Activated naive CD8-positive, alpha-beta T cell treated with anti-CD3 and anti-CD28 coated beads, Interleukin-2, amount 50 U/mL, for 16 hours (primary cell): ENCODE measurements at places on chromosomes 1 and 21.

DNA sequence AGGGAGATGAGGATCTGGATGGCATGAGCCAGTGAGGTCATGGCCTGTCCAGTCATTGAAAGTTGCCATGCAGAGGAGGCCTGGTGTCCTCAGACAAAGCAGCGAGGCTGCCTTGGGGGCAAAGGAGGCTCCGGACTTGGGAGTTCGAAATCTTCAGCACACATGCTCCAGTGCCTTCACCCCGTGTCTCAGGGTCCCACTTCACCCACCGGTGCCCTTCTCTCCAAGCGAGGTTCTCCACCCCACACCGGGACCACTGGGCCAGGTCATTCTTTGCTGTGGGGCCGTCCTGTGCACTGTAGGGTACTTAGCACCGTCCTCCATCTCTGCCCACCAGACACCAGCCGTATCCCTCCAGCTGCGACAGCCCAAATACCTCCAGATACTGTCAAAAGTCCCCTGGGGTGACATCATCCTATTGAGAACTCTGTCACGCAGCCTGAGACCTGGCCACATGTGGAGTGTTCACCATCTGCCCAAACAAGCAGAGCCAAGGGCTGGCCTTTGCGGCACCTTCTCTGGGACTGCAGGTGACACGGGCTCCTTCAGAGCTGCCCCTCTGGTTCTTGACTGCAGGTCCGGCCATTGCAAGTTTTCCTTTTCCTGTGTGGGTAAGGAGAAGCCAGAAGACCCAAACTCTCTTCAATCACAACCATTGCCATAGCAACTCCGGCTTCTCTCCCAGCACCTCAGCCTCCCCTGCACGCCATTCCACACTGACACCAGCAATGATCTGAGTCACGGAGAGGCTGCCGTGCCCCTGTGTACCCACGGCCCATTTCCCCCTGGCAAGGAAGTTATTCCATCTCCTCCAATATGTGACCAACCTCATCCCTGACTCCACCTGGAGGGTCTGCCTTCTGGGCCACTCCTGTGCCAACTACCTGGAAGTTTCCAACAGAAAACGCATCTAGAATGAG is 20.4 kb upstream of the PDE9A start:
- DNase-seq = no peak

GRCh38 chr1:73998348-73998959 is 199.5 kb downstream of the LRRIQ3 start:
- no peak for DNase-seq

DNA sequence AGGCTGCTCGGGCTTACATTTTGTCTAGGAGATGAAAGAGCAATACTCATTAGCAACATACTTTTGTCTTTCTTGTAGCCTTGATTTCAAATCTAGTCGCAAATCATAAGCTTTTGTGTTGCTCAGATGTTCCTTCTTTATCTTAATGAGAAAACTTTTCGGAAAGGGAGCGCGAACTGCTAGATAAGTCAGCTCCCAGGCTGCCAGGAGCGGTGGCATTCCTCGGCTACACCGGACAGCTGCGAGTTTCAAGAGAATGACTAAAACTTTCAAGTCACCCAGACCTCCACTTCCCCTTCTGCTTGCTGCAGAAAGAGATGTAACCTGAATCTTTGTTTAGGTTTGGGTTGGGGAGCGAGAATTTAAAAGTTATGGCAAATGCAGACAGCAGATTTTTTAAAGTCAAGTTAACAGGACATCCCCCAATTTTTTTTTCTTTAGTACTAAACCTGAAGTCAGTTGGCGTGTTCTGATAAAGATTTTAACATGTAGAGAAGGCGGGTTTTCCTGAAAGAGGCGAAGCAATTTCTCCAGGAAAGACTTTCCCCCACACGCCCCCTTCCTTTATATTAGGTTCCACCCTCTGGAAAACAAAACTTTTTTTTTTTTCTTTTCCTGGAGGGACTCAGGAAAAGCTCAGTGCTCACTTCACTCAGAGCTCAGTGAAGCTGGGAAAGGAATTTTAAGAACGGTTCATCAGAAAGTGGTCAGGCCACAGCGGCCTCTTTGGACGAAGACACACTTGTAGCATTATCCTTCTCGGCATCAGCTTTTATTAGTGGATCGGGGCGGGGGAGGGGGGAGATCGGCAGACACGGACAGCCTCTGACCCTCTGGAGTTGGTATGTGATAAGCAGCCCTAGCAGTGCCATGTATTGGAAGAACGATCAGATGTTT is at the start of gene LHX8:
Gene LHX8, plus strand, starts transcription at position 639 of the 897 bp plus-strand sequence. CDS start 2,227 bp downstream, outside the sequence.
- DNase-seq = no peak

GRCh38 chr21:42539931-42540343 is 26.3 kb downstream of the SLC37A1 start:
- DNase-seq = no peak

DNA sequence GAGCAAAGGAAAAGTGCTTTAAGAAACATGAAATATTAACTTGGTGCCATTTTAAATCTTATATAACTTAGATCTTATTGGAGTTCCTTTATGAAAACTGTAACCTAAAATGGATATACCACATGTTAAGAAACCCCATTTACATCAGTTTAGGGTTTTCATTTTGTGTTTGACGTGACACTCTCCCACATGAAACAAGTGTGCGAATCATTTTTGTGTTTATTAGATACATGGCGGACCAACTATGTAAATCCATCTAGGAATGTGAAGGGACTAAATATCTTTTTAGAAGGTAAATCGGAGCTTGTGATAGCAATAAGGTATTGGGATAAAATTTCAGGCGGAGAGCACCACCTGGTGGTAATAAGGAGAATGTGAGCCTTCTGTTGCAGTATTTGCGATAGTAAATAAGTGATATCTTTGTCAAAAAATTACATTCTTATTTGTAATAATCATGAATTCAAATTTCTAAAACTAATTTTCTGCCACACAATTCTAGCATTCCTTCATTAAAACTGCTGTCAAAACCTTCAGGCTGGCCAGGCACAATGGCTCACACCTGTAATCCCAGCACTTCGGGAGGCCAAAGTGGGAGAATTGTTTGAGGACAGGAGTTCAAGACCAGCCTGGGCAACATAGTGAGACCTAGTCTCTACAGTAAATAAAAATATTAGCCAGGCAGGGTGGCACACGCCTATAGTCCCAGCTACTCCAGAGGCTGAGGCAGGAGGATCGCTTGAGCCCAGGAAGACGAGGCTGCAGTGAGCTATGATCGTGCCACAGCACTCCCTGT is 31.3 kb downstream of the SMAP2 start:
- DNase-seq = no peak

- no peak for DNase-seq
Observed at GRCh38 chr1:97084546-97084945, 363.0 kb downstream of the PTBP2 start.

DNA sequence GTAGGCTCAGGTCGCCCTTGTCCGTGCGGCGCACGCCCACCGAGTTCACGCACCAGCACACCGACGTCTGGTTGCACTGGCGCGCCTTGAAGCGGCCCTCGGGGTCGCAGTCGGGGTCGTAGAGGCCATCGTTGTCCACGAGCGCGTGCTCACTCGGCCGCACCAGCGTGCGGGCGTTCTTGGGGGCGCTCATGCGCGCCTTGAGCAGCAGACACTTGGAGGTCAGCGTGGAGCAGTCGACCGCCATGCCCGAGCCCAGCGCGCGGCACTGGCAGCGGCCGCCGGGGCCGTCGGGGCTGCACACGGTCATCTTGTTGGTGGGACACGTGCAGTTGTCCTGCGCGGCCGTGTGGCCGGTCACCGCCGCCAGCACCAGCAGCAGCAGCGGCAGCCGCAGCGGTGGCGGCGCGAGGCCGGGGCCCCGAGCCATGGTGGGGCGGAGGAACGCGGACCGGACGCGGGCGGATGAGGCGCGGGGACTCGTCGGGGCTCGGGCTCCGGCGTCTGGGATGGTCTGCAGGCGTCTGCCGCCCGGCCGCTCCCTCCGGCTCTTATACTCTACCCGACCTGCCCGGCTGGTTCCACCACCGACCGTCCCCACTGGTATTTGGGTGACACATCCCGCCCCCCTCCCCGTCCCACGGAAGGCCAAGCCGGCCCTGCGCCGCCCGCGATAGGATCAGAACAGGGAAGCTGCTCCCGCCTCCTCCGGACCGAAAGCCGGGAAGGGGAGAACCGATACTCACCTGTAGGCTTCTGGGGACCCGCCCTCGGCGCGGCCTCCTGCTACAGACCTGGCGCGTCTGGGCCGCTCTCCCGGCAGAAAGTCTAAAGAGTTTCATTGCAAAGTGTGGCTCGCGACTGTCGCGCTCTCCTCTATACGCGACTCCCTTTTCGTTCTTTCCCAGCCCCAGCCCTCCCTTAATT is at the start of gene TACSTD2:
Gene TACSTD2, minus strand, starts transcription at position 526 of the 927 bp plus-strand sequence. Its CDS starts 96 bp downstream, at position 430.
- no peak for DNase-seq

- DNase-seq = no peak
Observed at GRCh38 chr1:236516929-236517704, 6.7 kb upstream of the LGALS8 start.

DNA sequence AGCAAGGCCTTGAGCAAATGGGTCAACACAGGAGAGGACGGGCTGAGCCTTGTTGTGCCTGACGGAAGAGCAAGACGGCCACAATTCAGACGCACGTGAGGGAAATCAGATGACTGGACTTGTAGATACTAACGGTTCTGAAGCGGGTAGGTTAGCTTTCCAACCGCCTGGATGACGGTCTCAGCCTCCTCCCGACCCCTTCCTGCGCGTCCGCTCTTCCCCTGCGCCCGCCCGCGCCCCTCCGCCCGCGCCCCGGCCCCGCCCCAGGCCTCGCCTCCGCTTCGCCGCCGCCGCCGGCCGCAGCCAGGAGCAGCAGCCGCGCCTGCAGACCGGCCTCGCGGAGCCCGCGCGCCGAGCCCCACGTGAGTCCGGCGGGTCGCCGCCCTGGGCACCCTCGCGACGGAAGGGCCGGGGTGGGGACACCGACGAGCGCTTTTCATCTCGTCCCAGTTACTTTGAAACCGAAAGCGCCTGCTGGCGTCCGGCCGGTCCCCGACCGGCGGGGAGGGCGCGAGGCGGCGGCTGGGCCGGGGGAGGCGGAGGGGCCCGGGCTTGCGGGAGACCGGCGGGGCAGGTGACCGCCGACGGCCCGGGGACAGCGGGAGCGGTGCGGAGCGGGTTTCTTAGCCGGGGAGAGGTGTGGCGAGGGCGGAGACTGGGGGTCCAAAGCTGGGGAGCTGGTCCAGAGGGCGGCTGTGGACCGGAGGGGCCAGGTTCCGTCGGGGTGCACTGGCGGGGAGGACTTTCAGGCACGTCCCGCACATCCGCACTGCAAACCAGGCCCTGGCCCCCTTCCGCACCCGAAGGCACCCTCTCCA is at the start of gene TRAF5:
Gene TRAF5, plus strand, starts transcription at position 306 of the 818 bp plus-strand sequence. CDS start 26,407 bp downstream, outside the sequence.
- DNase-seq = no peak

DNA sequence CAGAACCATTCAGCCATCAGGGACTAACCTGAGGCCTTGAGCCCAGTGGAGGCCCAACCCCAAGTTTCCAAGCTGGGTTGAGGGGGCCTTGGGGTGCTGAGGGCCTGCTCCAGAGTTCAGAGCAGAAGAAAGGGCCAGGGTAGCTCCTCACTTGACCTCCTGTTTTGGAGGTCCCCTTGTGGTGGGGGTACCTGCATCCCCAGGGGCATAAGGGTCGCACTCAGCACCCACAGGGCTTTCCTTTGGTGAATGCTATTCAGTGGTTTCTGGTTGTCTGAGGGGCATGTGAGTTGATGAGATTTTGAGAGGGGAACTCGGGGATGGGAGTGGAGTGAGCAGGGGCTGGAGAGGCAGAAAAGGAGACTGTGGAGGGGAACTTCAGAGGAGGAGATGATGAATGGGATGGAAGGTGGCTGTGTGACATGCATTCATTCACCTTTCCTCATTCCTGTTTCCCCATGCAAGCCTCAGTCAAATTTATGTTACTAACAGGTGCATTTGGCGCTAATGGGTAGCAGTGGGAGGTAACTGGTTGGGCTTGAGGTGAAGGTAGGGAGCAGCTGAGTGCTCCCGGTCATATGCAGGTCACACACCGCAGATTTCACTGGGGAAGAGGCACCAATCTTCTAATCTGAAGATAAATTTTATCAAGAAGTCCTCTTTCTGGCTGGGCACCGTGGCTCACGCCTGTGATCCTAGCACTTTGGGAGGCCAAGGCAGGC is 50.4 kb downstream of the TEX35 start:
- no peak for DNase-seq

- no peak for DNase-seq
Observed at GRCh38 chr1:21852282-21853130, 40.4 kb downstream of the LDLRAD2 start.

GRCh38 chr1:175043824-175044223 is 20.6 kb upstream of the MRPS14 start:
- no peak for DNase-seq

GRCh38 chr21:41769933-41770332 is 3.1 kb upstream of the RIPK4 start:
- DNase-seq = no peak

- no peak for DNase-seq
Observed at GRCh38 chr1:22041505-22041904, 11.0 kb upstream of the CDC42 start.

GRCh38 chr1:115647047-115647446 is 5.3 kb downstream of the VANGL1 start:
- no peak for DNase-seq

- no peak for DNase-seq
Observed at GRCh38 chr1:99482286-99482685, 163.6 kb upstream of the PALMD start.

DNA sequence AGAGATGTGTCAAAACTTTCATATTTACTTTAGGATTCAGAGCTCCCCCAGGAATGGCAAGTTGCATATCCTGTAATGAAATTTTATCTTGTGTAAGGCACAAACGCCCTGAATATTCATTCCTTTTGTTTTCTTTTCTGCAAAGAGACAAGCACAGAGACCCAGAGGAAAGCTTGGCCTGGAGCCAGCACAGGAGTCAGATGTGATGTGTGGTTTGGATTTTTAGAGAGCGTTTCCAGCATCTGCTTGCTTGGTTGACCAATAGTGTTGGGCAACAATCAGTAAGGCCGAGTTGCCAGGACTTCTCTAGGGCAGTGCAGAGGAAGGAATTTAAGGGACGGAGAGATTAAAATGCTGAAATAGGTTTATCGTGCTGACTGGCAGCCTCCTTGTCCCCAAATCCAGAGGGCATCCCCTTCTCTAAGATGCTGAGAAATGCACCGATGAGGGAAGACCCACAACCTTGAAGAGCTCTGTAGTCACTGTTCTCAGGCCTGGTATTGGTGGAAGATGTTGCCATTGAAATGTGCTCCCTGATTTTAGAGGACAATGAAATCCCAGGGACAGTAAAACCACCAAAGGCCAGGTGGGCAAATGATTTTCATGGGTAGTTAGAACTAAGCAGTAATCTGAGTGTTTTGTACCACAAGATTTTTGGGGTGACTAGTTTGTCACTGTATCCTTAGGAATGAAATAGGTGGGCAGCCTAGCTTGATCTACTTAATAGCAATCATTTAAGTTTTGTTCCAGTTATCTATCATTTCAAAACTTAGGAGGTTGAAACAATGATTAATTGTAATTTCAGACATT is 37.9 kb upstream of the RHOU start:
- DNase-seq = no peak

GRCh38 chr1:32350785-32351398 is 11.4 kb downstream of the FAM229A start:
- no peak for DNase-seq

GRCh38 chr21:34559089-34559631 is 47.1 kb upstream of the KCNE1 start:
- DNase-seq = no peak

GRCh38 chr1:209585672-209586071 is 2.2 kb downstream of the CAMK1G start:
- DNase-seq = no peak

GRCh38 chr1:50979937-50980336 is 9.9 kb downstream of the CDKN2C start:
- no peak for DNase-seq
